ENCODE measurements at places on chromosomes 7 and 10. TPM values are rescaled to one million over a fixed set of nuclear protein-coding genes. Genes with fewer than 3 reads are reported as not detected.

ZNF804B gene
- not detected for total RNA-seq

CNPY1 gene
- total RNA-seq, result not detected

SAP25 gene
- total RNA-seq, result 29.1 TPM

ARPC1A gene
- total RNA-seq, result 68.9 TPM

FLNC gene
- total RNA-seq, result not detected

SFRP5 gene
- total RNA-seq, result not detected

BHLHA15 gene
- 0.43 TPM for total RNA-seq

COG5 gene
- total RNA-seq, result 45.3 TPM

LIPF gene
- not detected for total RNA-seq

ZC3HAV1L gene
- total RNA-seq, result 17.8 TPM

GNAI1 gene
- total RNA-seq, result not detected

CUBN gene
- 0.81 TPM for total RNA-seq

CALHM2 gene
- 138 TPM for total RNA-seq

HMX3 gene
- total RNA-seq, result not detected

SND1 gene
- total RNA-seq, result 171 TPM

HOXA11 gene
- not detected for total RNA-seq

PDZD7 gene
- 1.1 TPM for total RNA-seq

MACROH2A2 gene
- 5.8 TPM for total RNA-seq

FAM25G gene
- total RNA-seq, result not detected

IGF2BP3 gene
- total RNA-seq, result 0.48 TPM

SORCS1 gene
- total RNA-seq, result not detected

VSTM4 gene
- 0.10 TPM for total RNA-seq

PRKCQ gene
- 70.6 TPM for total RNA-seq

EMX2 gene
- total RNA-seq, result not detected

MARVELD1 gene
- 2.5 TPM for total RNA-seq

IL6 gene
- 0.40 TPM for total RNA-seq

TCF7L2 gene
- total RNA-seq, result 0.60 TPM

ETV1 gene
- 3.6 TPM for total RNA-seq

TWIST1 gene
- 2.3 TPM for total RNA-seq

MMP21 gene
- not detected for total RNA-seq

ANKRD61 gene
- total RNA-seq, result not detected

STEAP2 gene
- 0.05 TPM for total RNA-seq

PPP1R17 gene
- total RNA-seq, result not detected

FGFBP3 gene
- total RNA-seq, result 1.3 TPM

ORC5 gene
- 20.0 TPM for total RNA-seq

GBX1 gene
- not detected for total RNA-seq

ENO4 gene
- not detected for total RNA-seq

SLC26A5 gene
- total RNA-seq, result not detected

GJD4 gene
- not detected for total RNA-seq

SPACDR gene
- 4.3 TPM for total RNA-seq

ELN gene
- not detected for total RNA-seq

FFAR4 gene
- total RNA-seq, result not detected

SLC39A12 gene
- total RNA-seq, result not detected

NEURL1 gene
- total RNA-seq, result 1.1 TPM

RAB19 gene
- 4.8 TPM for total RNA-seq

MRC1 gene
- not detected for total RNA-seq

FAM237B gene
- not detected for total RNA-seq

ODAD2 gene
- total RNA-seq, result not detected

ATOH7 gene
- not detected for total RNA-seq

ADAM8 gene
- 207 TPM for total RNA-seq

STK31 gene
- total RNA-seq, result 0.18 TPM

PLAC9 gene
- not detected for total RNA-seq

DENND2A gene
- total RNA-seq, result not detected

TFPI2 gene
- total RNA-seq, result not detected

CCT6A gene
- 105 TPM for total RNA-seq

SPDYE18 gene
- total RNA-seq, result 1.4 TPM

SPDYE2 gene
- total RNA-seq, result 0.15 TPM

ZCWPW1 gene
- total RNA-seq, result 3.0 TPM

MUC3A gene
- 0.20 TPM for total RNA-seq

TEX47 gene
- not detected for total RNA-seq
